ENCODE measurements at places on chromosomes 5 and 9. TPM values are rescaled to one million over a fixed set of nuclear protein-coding genes. Genes with fewer than 3 reads are reported as not detected.

GRCh38 chr5:23389291-23390101 lies 117.9 kb upstream of the PRDM9 start:
- no peaks in the 10 kb centered on the region for H3K27me3 ChIP-seq
- H3K36me3 ChIP-seq = no peaks in the 10 kb centered on the region
- H3K4me1 ChIP-seq = no peaks in the 10 kb centered on the region
- no peak overlapping the region for H3K27ac ChIP-seq
- DNase-seq = no peak
- no peak overlapping the region for H3K4me3 ChIP-seq

DNA sequence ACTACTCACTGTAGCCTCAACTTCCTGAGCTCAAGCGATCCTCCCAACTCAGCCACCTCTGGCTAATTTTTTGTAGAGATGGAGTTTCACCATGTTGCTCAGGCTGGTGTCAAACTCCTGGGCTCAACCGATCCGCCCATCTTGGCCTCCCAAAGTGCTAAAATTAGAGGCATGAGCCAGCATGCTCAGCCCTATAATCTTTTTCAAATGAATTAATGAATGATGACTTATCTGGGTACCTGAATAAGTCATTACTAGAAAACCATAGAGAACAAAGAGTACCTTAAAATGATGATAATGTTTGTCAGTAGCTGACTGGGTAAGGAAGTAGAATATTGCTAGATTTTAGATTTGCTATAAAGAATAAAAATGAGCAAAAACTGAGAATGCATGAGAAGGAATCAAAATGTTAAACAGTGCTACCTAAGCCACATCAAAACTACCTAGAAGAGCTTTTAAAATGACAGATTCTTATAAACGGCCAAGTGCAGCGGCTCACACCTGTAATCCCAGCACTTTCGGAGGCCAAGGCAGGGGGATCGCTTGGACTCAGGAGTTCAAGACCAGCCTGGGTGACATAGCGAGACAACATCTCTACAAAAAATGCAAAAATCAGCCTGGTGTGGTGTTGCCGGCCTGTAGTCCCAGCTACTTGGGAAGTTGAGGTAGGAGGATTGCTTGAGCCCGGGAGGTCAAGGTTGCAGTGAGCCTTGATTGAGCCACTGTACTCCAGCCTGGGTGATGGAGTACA lies 13.6 kb downstream of the FNBP1 start:
- H3K4me3 ChIP-seq = no peak overlapping the region
- DNase-seq = no peak

GRCh38 chr9:103397868-103398600 lies 402.9 kb downstream of the CYLC2 start:
- no peak for DNase-seq
- H3K4me1 ChIP-seq = no peaks in the 10 kb centered on the region
- no peaks in the 10 kb centered on the region for H3K27me3 ChIP-seq
- H3K36me3 ChIP-seq = no peaks in the 10 kb centered on the region
- no peak overlapping the region for H3K27ac ChIP-seq

DNA sequence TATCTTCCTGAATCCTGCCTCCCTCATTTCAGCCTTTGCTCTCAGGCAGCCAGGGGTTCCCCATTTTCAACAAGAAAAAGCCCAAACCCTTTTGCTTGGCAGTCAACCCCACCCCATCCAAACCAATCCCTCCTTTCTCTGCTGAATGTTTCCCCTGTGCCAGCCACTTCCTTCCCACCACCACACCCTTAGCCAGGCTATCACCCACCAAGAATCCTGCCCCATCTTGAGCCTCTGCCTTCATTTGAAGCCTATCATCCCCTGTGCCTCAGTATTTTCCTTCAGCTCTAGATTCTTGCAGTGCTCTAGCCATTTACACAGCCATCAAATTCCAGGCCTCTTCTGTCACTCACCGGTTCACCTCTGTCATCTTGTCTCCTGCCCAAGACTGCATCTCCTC lies 15.3 kb upstream of the FIBCD1 start:
- H3K27me3 ChIP-seq = no peaks in the 10 kb centered on the region
- H3K36me3 ChIP-seq = no peaks in the 10 kb centered on the region
- no peak overlapping the region for H3K4me3 ChIP-seq
- no peak for DNase-seq
- no peak overlapping the region for H3K27ac ChIP-seq

The SPINK5 gene
- total RNA-seq = not detected

The GLT6D1 gene
- not detected for total RNA-seq

The GNE gene
- total RNA-seq = 11.9 TPM

Data from spleen (tissue), 13 donors.